ENCODE measurements at places on chromosomes 7 and 10.

DNA sequence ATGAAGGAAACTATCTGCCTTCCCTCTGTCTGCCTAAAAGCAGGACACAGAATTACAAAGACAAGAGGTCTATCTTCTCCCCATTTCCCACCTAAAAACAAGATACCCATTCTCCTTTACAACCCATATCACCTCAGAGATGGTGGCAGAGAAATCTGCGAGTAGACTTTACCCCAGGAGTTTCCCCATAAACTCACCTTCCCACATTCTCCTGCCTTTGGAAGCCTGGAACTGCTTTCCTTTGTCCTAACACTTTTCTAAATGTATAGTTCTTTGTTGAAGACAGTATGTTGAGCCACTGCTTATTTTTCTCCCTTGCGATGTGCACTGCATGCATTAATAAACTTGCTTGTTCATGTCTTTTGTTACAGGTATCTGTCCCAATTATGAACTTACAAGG is 8.0 kb downstream of the SHTN1 start:
- no peak for DNase-seq

- no peak for DNase-seq
These were observed 110.0 kb downstream of the SORBS1 start for GRCh38 chr10:95451150-95451549.

DNA sequence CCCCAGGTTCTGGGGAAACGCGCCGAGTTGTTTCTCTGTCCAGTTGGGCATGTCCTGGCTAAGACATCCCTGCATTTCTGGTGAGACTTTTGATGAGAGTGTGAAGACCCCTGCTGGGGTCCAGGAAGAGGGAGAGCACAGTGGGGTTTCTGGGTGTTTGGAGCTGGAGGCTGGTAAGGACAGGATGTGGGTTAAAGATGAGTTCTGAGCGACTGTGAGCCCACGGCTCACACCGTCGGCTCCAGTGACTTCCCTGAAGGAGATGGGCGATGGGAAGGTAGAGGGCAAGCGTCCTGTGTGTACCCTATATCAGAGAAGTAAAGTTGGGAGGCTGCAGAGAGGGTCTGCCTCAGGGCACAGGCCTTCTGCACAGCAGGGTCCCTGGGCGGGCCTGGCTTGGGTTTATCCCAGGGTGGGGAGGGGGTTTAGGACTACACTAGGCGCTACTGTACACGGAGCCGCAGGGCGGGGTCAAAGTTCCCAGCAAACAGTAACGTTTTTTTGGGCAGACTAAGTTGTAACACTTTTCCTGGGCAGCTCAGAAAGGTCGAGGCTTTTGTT is 3.6 kb downstream of the EMX2 start:
- no peak for DNase-seq

GRCh38 chr10:86914734-86915133 is 42.7 kb downstream of the MMRN2 start:
- DNase-seq = peak; percentile 9

DNA sequence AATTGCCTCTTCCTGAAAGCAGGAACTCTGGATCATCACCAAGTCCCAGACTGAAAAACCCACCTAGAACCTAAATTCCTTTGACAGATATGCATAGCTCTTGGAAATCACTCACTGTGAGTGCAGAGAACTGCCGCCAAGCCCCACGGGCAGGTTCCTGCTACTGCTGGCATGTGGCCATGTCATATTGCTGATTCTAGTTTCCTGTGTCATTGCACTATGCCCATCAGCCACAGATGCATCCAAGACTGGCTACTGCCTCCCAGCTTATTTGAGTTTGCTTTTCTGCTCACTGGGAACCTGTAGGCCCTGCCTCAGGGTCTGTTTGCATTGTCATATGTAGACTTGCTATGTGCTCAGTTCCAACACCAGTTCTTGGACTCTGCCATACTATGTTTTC is 786.0 kb downstream of the GRID1 start:
- no peak for DNase-seq

GRCh38 chr7:148095066-148095465 is 495.5 kb upstream of the C7orf33 start:
- no peak for DNase-seq

DNA sequence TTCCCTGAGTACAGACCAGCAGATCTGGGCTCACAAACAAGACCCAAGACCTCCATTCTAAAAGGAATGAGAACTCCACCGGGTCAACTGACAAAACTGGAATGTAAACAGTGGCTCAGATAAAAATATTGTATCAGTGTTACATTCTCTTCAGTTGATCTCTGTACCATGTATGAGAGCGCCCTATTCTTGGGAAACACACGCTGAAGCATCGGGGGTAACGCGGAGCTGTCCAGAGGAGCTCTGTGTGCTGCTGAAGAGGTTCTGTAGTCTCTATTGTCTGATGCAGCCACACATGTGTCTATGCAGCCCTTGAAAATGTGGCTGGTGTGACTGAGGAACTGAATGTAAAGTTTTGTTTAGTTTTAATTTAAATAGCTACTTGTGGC is 39.7 kb downstream of the HIPK2 start:
- peak; percentile 82 for DNase-seq

- DNase-seq = no peak
These were observed 172.2 kb downstream of the SLIT1 start for GRCh38 chr10:97013568-97013967.

DNA sequence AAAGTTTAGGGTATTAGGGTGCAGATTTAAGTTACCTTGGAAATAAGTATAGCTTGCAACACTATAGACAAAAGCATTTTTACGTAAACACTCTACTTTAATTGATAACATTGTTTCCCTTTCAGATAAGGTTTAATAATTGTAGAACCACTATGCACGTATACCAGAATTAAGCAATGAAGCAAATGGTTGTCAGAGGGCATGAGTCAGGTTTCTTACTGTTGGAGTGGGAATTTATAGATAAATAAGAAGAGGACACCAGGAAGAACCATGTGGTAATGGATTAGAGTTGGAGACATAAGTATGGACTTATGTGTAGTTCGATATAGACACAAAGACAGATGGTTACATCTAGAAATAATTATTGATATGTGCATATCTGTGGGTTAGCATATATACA is 355.6 kb downstream of the ETV1 start:
- peak; percentile 40 for DNase-seq

All from amniotic epithelial cell (primary cell).